Stimulated activated naive CD8-positive, alpha-beta T cell treated with anti-CD3 and anti-CD28 coated beads, Interleukin-15, Interleukin-2, amounts not matched to agents 100 U/mL and 50 U/mL, for 24 hours (primary cell): ENCODE measurements at places on chromosomes 2 and 18.

GRCh38 chr2:240638512-240639160 lies 13.4 kb downstream of the GPR35 start:
- DNase-seq, result no peak

- no peak for DNase-seq
These were observed 5.1 kb upstream of the COLEC12 start for GRCh38 chr18:505483-506122.

GRCh38 chr2:168961450-168962229 lies 60.5 kb downstream of the G6PC2 start:
- DNase-seq, result peak; percentile 26

DNA sequence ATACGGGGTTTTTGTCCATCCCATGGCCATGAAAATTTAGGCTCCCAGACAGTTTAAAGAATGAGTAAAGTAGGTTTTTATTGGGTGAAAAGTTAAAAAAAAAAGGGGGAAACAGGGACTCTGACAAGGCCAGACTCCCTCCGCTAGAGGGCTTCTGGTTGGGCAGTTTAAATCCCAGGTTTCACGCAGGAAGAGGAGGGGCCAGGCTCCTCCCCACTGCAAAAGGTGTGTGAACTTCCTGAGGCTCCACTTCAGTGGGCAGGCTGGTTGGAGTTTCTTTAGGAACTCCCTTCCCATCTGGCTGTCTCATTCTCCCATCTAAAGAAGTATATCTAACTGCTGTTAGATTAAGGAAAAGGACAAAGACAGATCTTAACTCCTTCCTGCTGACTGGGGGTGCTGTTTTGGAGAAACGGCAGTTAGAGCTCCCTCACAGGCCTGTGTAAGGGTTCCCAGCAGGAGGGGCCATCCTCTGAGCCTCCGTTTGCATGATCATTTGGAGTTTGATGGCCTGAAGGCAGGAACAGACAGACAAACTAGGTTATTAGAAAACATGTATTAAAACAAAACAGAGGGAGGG lies 1160.7 kb downstream of the CNTNAP5 start:
- no peak for DNase-seq

- DNase-seq, result peak; percentile 12
These were observed at the start of gene SLC9A2 for GRCh38 chr2:102619414-102620319. Gene SLC9A2 (plus strand): TSS chr2:102619553. CDS start chr2:102619849, 296 bp downstream.

- no peak for DNase-seq
These were observed 159.6 kb downstream of the DCC start for GRCh38 chr18:52499644-52500043.

DNA sequence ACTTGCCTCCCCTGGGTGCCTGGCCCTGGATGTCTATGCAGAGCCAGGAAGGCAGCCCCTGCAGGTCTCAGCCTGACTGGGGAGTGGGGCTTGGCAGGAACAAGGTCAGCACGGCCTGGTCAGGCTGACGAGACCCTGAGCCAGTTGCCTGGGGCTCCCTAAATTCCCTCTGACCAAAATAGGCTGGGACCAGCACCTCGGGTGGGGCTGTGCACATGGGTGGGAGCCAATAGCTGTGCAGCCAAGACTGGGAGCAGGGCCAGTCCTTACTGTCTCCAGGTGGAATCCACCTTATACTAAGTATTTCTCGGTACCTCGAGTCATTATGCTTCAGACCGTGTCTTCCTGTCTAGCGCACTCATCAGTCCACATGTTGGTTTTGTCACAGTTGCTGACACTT lies 11.4 kb upstream of the IL1R2 start:
- no peak for DNase-seq

GRCh38 chr2:184692141-184692734 lies 93.9 kb downstream of the ZNF804A start:
- no peak for DNase-seq

DNA sequence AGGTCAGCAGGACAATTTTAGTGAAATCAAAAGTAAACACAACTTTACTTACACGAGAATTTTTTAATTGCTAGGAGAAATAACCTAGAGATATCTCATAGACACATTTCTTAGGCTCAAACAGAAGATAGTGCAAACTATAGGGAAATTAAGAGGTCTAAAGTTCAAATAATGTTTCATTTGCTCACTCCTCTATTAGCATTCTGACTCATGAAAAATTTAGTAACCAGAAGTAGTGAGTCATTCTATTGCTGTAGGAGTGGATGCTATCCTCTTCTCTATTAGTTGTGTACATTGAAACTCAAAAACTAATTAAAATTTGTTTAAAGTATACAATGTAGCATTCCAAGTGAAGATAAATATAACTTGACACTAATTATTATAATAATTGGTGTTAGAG lies 908.3 kb upstream of the TMEFF2 start:
- DNase-seq, result no peak

DNA sequence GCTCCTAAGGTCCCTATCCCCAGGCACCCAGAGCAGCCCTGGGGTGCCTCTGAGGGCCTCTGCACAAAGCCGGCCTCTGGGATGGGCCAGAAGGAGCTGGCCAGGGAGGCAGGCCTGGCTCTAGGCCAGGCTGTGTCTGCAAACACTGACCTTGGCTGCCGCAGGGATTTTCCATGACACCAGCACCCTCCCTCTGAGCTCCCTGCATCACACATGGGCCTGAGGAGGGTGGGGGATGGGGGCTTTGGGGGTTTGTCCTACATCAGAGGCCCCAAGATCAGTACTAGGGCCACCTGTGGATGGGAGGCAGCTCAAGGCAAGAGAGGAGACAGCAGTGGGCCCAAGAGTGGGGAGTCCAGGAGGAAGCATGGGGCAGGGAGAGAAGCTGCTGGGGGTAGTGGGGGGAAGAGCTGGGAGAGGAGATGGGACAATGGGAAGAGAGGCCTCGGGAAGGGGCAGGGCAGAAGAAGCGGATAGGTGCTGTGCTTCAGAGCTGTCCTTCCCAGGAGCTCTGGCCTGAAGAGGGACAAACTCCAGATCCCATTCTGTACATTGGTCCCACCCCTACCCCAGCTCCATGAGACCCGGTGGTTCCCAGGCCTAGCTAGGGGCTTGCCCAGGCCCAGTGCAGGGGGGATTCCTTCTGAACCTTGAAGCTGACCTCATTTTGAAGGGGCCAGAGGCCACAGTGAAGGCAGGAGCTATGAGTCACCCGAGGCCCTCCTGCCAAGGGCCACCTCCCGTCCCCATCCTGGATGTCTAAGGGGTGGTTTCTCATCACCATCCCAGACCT lies 28.0 kb downstream of the KCNK3 start:
- DNase-seq, result no peak

- no peak for DNase-seq
These were observed 19.4 kb upstream of the EHBP1 start for GRCh38 chr2:62686012-62686685.

GRCh38 chr2:8639122-8639635 lies 42.7 kb upstream of the ID2 start:
- DNase-seq, result no peak

DNA sequence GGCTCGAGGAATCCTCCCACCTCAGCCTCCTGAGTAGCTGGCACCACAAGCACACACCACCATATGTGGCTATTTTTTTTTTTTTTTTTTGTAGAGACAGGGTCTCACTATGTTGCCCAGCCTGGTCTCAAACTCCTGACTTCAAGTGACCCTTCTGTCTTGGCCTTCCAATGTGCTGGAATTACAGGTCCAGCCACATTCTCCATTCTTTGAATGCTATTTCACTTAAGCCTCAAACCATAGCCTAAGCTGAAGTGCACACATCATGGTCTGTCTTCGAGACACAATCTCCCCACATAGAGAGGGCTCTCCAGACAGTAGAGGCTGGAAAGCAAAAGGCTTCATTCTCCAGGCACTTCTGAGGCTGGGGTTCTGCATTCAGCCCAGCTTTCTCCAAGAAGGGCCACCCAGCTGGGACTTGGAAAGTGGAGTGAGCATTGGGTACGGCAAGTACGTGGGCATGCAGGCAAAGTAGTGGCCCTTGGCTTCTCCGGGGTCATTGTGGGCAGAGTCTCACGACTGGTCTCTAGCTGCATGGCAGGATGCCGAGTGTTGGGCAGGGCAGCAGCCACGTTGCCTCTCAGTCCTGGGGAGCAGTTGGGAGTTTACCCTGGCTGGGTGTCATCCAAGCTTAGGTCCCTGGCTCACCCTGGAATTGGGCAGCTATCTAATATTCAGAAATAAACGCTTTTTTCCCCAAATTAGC lies 78.2 kb upstream of the SMAD7 start:
- DNase-seq, result no peak

DNA sequence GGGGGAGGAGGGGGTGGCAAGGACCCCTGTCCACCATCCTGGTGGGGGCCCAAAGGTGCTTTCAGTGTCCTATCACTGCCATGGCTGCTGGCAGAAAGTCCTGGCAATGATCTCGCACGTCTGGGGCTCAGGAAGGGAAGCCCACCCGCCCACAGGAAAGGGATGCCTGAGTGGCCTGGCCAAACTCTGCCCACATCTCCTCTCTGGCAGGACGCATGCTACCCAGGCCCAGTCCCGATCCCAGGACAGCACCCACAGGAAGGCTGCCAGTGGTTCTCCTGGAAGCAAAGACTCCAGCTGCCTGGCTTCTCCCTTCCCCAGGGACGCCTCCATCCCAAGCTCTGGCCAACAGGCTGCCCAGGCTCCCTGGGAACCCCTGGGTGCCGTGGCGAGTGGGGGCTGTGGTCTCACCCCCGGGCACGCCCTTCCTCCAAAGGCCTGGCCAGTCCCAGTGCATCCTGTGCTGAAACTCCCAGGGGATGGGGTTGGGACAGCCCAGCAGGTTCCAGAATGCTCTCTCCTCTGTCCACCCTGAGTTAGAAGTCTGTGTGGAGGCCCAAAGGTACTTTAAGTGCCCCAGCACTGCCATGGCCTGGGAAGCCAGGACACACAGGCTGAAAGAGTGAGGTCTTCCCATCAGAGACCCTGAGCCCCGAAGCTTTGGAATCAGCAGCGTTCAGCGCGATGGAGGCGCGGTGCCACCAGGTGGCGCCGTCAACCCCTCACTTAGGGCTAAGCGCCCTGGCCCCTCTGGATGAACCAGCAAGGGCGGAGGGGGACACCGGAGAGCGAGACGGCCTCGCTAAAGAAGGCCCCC lies 29.8 kb upstream of the TAF1B start:
- DNase-seq, result peak; percentile 81

GRCh38 chr18:28114472-28114871 lies 62.5 kb downstream of the CDH2 start:
- DNase-seq, result no peak

DNA sequence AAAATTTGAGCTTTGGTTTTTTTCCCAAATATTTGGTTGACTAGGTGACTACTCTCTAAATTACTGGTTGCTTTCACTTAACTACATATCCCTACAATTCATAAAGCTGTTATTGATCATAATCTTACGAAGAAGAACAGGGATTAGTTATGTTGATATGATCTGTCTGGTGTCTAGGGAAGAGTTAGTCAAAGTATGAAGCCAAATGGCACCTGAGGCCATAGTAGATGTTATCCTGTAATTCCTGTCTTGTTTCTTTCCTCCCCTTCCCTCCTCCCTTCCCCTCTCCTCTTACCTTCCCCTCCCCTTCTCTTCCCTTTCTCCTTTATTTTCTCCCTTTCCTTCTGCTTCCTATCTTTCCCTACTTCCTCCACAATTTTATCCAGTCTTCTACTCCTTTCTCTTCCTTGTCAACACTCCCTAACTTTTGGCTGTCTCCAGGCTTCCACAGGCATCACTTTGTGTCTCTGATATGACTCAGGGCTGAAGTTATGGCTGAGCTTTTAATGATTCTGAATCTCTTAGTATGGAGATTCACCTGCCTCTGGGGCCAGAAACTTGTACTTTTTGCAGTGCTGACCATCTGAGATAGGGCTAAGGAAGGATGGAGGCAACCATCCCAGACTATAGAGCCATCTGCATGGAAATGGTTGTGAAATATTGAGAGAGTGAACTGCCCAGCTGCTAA lies 149.9 kb upstream of the TCF4 start:
- DNase-seq, result no peak

DNA sequence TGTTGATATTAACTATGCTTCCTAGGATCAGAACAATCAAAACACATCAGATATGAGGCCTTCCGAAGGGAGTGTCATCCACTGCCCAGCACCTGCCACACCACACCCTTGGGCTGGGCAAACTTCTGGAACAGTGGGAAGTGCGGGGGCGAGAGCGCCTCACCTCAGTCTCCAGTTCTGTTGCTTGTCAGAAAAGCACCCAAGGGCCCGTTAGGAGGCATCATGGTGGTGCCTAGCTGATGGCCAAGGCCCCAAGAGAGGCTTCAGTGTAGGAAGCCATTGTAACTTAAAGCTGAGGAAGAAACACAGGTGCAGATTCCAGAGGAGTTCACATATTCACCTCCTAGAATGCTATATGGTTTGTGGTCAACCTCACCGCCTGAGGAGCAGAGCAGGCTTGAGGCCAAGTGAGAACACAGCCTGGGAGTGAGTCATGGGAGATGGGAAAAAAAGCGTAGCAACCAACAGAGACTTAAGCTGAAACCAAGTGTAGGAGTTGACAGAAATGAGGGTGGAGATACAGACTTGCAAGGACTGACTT lies 85.1 kb upstream of the ATL2 start:
- peak; percentile 64 for DNase-seq

DNA sequence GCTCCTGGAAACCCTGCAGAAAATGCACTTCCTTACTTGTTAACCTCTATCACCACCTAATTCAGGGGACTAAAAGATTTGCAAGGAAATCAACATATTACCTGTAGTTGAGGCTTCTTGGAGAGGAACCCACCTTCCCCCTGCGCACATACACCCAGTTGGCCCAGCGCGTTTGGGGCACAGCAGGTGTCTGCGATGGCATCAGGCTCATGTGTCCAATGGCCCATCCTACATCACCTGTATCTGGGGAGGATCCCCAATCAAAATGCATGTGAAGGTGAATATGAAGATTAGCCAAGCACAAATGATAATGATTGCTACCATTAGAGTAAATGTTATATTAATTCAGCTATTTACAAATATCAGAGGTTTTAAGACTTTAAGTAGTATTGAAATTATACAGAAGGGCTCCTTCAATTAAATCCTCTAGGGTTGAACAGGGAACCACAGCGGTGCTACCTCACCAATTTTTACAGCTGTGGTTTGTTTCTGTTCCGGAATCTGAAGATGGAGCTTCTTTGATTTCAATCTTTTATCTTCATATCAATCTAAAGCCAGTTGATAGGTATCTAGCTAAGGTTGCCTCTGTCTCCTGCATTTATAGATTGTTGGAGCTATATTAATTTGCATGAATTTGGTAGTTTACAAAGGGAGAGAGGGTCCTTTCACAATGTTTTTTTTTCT lies 486.0 kb downstream of the RNF144A start:
- no peak for DNase-seq

DNA sequence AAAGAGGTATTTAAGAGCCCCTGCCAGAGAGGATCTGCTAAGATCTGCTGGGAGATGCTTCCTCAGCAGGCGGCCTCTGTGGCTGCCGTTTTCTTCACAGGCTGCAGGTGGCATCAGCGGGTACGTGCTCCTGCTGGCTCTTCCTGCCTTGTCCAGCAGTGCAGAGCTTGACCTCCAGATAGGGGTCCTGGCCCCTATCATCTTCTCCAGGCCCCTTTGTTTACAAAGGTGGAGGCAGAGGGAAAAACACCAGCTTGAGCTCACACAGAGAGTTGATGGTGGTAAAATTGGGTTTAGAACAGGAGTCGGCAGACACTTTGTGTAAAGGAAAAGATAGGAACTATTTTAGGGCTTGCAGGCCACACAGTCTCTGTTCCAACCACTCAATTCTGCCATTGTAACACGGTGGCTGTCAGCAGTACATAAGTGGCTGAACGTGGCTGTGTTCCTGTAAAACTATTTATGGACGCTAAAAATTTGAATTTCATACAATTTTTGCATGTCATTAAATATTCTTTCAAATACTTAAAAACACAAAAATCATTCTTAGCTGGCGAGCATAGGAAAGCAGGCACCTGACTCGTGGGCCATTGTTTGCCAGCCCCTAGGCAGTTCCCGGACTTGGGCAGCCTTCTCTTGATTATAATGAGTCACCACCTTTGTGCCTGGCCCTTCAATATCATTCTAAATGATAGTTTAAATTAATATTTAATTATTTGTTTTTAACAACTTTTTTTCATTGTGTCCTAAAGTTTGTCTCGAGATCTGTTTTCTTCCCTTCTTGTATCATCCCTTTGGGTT lies 98.2 kb upstream of the B3GNT7 start:
- peak; percentile 39 for DNase-seq
